ENCODE measurements at places on chromosomes 3 and 15.

DNA sequence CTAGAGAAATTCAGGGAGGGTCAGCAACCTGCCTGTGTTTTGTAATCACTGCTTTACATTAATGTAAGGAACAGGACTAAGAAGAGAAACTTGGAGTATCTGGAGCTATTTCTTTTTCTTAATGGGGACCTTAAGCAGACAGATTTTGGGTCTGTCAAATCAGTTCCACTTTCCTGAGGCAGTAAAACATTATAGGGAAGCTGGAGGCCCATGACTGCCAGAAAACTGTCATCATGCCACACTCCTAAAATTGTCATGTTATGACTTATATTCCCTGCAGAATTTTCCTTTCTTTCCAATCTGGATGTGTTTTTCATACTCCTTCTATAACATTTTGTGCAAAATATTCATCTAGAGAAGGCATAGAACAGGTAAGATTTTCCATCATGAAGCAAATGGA, 28.8 kb downstream of the DGKG start:
- no peak for DNase-seq

GRCh38 chr3:51750878-51751277, 28.2 kb downstream of the IQCF6 start:
- DNase-seq = no peak

GRCh38 chr3:30258426-30259392, 347.7 kb upstream of the TGFBR2 start:
- no peak for DNase-seq

DNA sequence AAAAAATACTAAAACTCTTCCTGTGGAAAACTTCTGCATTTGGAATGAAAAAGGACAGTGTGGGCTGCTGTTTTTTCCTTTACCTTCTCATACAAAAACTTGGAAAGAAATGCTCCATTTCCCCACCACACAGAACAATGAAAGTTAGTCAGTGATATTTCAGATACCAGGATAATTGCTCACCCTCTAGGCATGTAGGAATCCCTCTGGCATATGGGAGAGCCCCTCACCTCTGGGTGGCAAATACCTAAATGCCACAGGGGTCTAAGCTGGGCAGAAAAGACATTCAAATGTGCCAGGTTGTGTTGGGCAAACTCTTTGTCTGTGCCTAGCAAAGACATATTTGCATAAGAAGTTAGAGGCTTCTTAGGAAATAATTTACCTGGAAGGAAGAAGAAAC, 560.3 kb upstream of the NR2F2 start:
- DNase-seq = no peak

- no peak for DNase-seq
Observed at GRCh38 chr3:51382947-51383578, 2.0 kb upstream of the MANF start.

GRCh38 chr15:40470423-40471104, at the start of gene CHST14:
TSS of gene CHST14 (plus strand) at chr15:40470984. CDS start at chr15:40471214, 230 bp downstream.
- peak; percentile 27 for DNase-seq

GRCh38 chr15:99427668-99428361, 138.0 kb upstream of the MEF2A start:
- no peak for DNase-seq

DNA sequence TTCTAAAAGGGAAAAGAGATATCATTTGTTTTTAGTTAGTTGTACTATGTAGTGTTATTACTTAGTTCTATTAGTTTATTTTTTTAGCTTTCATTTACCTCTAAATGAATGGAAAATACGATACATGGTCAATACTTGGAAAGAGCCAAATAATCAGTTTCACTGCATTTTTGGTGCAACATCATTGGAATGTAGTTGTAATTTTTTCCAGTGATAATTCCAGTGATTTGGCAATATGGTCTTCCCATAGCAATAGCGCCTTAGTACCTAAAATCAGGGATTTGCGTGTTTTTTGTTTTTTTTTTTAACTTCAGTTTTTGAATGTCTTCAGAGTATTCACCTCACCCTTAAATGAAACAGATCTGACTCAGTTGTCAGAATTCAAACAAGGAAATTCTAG, 41.8 kb downstream of the RAB8B start:
- no peak for DNase-seq

- DNase-seq = no peak
Observed at GRCh38 chr3:170233530-170233929, 11.3 kb downstream of the PRKCI start.

GRCh38 chr15:71448688-71449114, 333.4 kb downstream of the THSD4 start:
- DNase-seq = peak; percentile 37

- no peak for DNase-seq
Observed at GRCh38 chr3:79368403-79368802, 399.4 kb downstream of the ROBO1 start.

GRCh38 chr3:31925271-31925630, 55.8 kb downstream of the OSBPL10 start:
- DNase-seq = no peak

DNA sequence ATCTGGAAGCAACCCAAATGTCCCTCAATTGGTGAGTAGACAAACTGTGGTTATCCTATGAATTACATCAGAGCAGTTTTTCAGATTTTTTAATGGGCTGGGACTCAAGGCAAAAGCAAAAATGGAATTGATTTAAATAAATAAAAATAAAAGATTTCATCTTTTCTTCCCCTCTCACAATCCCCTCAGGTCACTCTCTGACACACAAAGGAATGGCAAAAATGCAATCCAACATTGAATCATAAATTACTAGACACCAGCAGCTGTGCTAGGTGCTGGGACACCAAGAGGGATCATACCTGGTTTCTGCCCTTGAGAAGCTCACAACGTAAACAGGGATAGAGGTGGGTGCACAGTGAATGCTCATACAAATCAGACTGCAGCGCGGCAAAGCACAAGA, 58.8 kb downstream of the CPN2 start:
- no peak for DNase-seq

GRCh38 chr3:174636451-174636850, 222.7 kb upstream of the NAALADL2 start:
- no peak for DNase-seq

- no peak for DNase-seq
Observed at GRCh38 chr15:83657549-83657948, 3.6 kb downstream of the ADAMTSL3 start.

DNA sequence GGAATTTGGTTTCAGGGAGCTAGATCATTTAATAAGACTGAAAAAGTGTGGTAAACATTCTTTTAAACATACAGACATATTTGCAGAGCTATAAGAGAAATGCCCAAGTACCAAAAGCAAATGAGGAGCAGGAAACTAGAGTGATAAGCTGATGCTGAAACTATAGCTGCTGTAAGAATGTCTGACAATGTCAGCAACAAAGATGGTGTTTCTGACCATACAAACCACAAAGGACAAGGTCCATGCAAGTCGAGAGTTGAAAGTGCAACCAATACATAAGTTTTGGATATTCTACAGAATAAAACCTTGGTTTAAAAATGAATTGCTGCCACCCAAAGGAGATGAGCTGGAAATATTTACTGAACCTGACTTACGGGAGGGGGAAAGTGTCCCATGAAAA, 610.2 kb downstream of the TBL1XR1 start:
- DNase-seq = no peak

DNA sequence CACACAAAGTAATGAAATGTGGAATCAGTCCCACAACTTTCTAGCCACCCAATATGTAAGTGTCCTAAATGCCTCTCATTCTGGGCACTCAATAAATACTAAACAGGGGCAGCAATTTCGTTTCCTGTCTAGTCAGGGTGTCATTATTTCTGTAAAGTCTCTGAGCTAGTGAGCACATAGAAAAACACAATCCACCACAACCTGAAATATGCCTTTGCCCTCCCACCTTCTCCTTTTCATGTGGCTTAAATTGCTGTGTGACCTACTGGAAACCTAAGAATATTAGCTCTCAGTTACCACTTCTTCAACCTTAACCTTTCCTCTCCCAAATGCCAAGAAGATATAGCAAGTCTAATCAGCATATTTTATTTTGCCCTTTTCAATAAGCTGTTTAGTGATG, 456.3 kb upstream of the KCNMB2 start:
- no peak for DNase-seq

- DNase-seq = no peak
Observed at GRCh38 chr3:135869439-135870105, 96.0 kb upstream of the PPP2R3A start.

GRCh38 chr3:14725564-14726440, 50.9 kb downstream of the C3orf20 start:
- no peak for DNase-seq

GRCh38 chr15:38514601-38515000, 50.0 kb downstream of the RASGRP1 start:
- no peak for DNase-seq

DNA sequence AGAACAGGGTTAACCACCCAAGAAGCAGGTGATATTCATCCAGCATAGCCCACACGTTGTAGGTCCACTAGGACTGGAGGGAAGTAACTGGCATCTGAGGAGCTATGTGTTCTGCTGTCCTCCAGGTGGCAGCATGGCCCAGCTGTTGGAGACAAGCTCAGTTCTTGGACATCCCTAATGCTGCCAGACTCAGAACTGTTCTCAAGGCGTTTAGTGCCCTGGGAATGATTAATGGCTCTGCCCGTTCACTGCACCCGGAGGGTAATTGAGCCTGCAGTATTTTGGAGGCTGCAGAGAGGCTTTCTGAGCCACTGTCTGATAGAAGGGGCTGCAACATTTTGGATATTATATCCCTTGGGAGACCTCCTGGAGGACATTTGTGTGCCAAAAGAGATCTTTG, 521.3 kb upstream of the SEMA6D start:
- peak; percentile 48 for DNase-seq

GRCh38 chr3:123636431-123636841, 51.6 kb upstream of the HACD2 start:
- no peak for DNase-seq

DNA sequence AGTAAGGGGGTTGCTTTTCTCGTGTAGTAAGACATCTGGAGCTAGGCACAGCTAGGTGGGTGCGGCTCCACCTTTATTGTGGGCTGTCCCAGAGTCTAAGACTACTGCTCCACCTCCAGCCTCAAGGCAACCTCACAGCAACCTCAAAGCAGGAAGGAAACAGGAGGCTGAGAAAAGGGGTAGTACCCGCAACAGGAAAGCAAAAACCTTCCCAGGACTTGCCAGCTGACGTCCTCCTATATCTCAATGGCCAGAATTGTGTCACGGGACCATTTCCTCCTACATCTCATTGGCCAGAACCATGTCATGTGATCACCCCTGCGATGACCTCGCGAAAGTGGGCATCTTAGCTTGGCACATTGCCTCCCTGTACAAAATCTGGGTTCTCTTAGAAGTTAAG, 4.3 kb upstream of the GPR160 start:
- no peak for DNase-seq

DNA sequence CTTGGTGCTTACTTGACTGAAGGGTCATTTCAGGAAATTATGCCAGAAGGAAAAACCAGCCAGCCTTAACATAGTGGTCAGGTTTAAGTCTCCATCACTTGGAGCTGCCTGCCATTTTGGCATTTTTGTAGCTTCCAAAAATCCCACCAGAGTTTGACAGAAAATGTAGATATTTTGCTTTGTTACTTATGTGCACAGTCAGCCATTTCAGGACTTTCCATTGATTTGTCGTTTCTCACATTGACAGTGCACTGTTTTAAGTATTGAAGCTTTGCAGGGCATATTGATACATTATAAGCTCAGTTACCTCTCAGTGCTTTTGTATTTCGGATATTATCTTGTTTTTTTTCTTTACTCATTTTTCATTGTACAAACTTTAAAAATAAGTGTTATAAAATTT, 89.0 kb upstream of the ANKRD34C start:
- DNase-seq = no peak

- no peak for DNase-seq
Observed at GRCh38 chr3:107800710-107801109, 277.9 kb downstream of the BBX start.

DNA sequence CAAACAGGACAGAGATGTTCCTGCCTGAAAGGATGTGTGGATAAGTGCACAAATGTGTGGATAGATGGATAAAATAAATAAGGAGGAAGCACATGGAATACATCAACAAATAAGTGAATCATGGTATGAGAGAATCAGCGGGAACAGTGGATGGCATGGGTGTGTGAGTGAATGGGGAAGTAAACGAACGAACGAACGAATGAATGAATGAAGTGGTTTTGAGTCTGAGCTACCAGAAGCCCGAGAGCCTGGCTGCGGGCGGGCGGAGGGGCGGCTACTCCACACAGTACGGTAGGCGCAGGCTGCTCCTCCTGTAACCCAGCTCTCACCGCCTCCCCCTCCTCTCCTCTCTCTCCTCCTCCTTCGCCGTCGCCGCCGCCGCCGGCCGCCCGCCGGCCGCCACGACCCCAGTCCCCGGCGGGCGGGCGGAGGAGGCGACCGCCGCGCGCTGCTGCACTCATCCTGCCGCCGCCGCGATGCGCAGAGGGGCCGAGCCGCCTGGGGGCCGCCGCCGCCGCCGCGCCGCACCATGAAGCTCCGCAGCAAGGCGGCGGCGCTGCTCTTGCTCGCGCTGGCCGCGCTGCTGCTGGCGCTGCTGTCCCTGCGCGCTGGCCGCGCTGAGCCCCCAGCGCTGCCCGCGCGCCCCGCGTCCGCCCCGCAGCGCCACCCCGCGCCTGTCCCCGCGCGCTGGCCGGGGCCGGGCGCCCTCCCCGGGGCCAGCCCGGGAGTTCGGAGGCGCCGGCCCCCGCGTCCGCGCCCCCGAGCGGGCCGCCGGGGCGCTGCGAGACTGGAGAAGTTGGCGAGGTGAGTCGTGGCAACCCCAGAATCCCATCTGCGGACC, at the start of gene GXYLT2:
GXYLT2 (plus strand) TSS at position 342 of the 841 bp plus-strand sequence; CDS start at position 530, 188 bp downstream.
- no peak for DNase-seq

- no peak for DNase-seq
Observed at GRCh38 chr3:142215106-142215505, 10.3 kb downstream of the GK5 start.

DNA sequence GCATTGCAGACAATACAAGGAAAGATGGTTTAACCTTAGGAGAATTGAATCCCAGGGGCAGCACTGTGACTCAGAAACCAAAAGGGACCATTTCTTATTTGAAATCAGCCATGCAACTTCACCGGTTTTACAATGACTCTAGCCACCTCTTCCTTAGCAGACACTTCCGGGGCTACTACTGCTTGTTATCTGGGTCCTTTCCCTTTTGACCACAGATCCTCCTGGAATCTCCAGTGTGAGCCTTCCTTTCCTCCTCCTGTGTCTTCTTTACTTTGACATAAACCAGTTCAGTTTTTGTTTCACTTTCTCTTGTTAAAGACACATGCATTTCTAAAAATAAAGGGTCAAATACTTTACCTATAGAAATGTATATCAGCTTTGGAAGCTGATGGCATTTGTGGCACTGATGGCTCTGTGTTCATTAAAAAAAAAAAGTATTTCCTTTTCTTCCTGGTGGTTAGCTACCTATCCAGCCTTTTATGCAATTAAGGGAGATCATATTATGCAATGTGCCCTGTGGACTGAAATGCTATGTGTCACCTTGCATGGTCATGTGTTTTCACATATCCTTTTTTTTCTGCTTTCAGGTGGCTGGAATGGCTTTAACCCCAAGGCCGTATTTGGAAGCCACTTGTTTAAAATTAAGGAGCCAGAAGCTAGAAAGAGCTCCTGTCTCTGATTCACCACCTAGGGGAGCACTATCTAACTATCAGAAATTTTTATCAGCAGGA, 296.2 kb downstream of the CHL1 start:
- no peak for DNase-seq
